Upper lobe of left lung (tissue), 6 donors: ENCODE measurements at places on chromosomes 3 and 15. TPM values are rescaled to one million over a fixed set of nuclear protein-coding genes. Genes with fewer than 3 reads are reported as not detected.

The HTR3E gene
- total RNA-seq = not detected

The FSIP1 gene
- 0.98 TPM for total RNA-seq

The CCR5 gene
- 5.0 TPM for total RNA-seq

The MEGF11 gene
- not detected for total RNA-seq
